Activated CD4-positive, alpha-beta T cell treated with anti-CD3 and anti-CD28 coated beads, Interleukin-2, amount 50 U/mL, for 48 hours (primary cell): ENCODE measurements at places on chromosomes 16 and 17.

GRCh38 chr16:89115216-89115861, 21.7 kb downstream of the ACSF3 start:
- peak; percentile 82 for DNase-seq

DNA sequence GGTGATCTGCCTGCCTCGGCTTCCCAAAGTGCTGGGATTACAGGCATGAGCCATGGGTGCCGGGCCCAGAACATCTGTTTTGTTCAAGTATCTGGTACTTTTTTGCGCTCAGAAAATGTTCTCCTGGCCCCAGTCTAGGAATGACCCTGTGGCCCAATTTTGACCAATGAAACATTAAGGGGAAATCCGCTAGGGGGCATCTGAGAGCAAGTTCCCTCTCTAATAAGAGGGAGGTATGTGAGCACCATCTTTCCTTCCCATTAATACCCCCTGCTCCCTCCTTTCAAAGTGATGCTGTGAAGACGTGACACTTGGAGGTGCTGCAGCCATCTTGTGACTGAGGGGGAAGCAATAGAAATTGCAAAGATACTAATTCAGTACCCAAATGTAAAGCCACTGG, 16.5 kb upstream of the CLEC3A start:
- peak; percentile 5 for DNase-seq

- no peak for DNase-seq
Measured at GRCh38 chr17:75610103-75610984, 22.7 kb downstream of the MYO15B start.

DNA sequence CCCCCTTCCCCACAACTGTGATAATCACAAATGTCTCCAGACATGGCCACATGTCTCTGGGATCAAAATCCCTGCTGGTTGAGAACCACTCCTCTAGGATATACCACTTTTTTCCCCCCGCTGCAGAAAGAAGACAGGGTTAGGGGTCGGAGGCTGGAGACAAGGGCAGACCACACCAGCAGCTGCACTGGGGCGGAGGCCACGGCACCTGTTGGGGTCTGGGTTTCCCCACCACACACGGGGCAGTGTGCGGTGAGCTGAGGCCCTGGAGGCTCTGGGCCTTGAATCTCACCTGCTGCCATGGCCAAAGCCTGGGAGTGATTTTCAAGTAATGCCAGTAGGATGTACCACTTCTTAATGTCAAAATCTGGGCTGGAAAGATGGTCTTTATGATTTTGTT, 320.5 kb downstream of the SNX29 start:
- no peak for DNase-seq

DNA sequence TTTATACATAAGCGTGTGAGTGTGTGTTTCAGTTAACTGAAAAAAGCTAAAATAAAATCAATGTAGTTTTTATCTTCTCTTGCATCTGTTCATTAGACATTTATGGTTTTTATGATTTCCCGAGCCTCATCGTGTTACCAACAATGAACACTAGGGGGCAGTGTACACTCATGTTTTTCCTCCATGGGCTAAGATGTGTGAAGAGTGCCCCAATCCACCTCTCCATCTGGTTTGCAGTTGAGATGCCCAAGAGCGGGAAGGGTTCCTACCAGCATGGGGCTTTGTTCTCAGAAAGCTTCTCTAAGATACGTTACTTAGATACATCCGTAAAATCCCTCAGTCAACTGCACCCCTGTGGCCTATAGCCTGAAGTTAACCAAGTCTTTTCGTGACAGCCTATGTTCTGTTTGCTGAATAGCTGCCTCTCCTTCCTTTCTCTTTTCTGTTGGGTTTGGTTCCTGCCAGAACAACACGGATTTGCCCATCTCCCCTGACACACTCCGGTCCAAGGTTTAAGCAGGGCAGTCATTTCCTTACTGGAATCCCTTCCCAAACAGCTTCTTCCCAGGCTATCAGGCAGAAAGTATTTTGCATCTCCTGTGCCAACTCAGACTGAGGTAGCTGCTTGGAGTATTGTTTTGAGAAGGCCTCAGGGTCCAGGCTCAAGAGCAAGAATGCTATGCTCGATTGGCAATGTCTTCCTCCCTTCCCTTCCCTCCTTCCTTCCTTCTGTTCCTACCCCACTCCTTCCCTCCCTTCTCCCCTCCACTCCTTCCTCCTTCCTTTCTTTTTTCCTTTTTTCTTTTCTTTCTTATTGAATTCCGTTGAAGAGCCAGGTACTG, 12.9 kb upstream of the ELAC2 start:
- peak; percentile 50 for DNase-seq

- no peak for DNase-seq
Measured at GRCh38 chr16:71630808-71631207, 4.8 kb downstream of the MARVELD3 start.

GRCh38 chr16:54242199-54242598, 44.4 kb downstream of the IRX3 start:
- DNase-seq: no peak

GRCh38 chr16:50303605-50304466, 37.5 kb downstream of the ADCY7 start:
- DNase-seq: no peak
